ENCODE measurements at places on chromosomes 11 and 22.

GRCh38 chr11:34034053-34034452 lies 17.5 kb upstream of the CAPRIN1 start:
- DNase-seq = no peak

GRCh38 chr11:9037963-9038362 lies 34.2 kb upstream of the NRIP3 start:
- no peak for DNase-seq

DNA sequence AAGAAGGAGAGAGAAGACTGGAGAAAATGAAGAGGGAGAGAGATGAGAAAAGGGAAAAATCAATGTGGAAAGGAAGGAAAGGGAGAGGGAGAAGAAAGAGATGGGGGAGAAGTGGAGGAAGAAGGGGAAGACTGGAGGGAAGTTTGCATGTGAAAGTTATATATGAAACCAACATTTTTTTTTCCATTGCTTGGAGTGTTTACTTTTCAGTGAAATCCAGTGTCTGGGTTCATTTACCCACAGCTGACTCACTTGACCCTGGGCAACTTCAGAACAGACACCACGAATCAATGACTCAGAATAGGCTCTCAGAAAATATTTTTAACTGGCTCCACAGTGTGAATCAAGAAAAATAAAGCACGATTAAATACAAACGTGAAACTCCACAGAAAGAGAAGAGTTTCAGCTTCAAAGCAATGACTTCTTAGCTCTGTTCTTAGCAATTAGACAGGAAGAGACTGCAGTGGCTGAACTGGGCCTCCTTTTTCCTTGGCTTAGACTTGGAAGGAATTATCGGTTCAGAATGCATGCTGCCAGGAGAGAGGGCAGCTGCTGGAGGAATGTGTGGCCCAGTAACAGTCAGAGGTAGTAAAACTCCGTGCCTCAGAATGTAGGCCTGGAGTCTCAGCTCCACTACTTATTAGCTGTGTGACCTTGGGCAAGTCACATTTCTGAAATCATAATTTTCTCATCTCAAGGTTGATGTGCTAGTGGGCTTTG lies 237.5 kb downstream of the MIAT start:
- peak; percentile 71 for DNase-seq

DNA sequence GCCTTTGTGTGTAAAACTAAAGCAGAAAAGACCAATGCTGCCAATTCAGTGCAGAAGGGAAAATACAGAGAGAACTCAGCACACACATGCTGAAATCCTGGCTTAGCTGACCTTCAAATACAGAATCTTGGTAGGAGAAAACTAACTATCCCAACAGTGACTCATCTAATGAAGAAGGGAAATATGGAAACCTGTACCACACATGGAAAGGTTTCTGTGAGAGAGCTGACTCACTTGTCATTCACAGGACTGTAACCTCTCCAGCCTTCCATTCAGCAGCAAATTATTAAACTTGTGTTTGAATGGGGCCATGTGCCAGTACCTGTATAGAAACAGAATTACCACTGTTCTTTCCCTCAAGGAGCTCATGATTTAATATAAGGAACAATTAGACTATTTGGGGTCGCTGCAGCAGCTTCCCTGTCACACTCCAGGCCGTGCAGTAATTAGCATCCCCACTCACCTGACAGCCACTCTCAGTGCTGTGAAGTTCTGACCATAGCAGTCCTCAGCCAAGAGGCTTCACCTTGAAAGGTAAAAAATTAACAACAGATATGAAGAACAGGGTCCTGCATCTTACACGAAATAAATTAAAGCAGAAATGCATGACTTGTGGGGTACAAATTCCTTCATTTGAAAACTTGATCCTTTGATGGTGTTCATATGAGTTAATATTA lies 53.9 kb downstream of the MSANTD4 start:
- peak; percentile 34 for DNase-seq

DNA sequence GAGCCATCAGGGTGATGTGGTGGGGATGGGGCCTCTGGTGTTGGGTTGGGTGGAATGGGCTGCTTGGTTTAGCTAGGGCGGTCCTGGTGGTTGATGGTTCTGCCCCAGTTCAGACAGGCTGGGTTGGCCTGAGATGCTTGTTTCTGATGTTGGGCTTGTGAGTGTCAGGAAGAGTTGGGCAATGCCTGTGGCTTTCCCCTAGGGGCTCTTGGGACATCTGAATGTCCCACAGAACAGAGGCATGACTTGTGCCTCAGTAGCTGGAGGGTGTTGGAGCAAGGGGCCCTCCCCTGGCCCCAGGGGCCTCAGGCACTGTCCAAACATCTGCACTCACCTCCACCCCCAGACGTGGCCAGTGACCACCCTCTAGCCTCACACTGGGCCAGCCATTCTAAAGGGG lies 14.0 kb upstream of the CTSD start:
- no peak for DNase-seq

DNA sequence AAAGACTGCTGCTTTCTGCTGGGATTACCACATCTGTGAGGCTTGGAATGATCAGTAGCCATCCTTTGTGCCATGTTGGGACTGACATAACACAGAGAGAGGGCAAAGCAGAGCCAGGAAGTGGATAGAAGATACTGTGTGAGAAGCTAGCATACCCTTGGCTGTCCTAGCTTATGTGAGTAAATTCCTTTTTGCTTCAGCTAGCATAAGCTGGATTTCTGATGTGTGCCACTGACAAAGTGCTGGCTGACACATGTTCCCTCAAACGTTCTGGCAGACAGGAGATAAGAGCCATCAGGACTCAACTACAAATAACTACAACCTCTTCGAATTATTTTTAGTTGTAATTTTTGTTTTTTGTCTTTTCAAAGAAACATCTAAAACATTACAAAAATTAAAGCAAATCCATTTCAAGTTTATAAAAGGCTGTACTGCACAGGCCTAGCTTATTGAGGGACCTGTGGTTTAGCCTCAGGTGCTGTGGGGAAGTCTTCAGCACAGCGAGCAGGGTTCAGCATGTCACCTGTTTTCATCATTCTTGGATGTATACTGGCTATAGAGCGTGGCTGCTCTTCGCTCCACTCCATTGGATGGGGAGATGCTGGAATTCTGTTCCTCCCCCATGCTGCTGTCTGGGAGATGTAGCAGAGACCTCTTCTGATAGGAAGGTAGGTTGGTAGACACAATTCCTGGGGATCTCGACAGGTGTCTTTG lies 120.9 kb downstream of the SWAP70 start:
- no peak for DNase-seq

DNA sequence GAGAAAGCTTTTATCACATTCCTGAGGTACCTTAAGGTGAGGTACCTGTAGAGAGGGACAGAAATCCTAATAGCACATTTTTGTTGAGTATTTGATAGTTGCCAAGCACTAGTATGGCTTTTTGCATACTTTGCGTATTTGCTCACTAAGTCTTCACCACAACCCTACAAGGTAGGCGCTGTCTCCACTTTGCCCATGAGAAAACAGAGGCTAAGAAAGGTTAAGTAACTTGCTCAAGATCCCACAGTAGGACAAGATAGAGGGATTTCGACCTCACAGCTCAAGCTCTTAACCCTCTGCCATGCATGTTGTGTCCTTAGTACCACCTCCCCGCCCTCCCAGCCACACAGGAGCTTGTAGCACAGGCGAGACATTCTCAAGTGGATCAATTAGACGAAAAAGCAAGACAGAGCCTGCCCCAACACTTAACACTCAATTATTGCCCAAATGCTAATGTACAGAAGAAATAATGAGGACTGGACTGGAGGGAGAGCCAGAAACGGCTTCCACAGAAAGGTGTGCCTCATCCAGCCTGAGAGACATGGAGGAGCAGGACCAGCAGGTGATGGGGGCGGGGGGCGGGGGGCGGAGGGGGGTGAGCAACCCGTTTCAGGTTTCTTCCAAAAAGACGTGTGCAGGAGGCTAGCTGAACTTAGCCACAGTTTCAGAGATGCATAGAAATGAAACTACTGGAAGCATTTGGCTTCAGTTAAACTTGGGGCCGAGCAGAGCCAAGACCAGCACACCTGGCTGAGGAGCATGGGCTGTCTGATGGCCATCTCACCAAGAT lies 26.7 kb upstream of the CD44 start:
- no peak for DNase-seq

- peak; percentile 63 for DNase-seq
These were observed 48.5 kb downstream of the APOL1 start for GRCh38 chr22:36301384-36301828.

DNA sequence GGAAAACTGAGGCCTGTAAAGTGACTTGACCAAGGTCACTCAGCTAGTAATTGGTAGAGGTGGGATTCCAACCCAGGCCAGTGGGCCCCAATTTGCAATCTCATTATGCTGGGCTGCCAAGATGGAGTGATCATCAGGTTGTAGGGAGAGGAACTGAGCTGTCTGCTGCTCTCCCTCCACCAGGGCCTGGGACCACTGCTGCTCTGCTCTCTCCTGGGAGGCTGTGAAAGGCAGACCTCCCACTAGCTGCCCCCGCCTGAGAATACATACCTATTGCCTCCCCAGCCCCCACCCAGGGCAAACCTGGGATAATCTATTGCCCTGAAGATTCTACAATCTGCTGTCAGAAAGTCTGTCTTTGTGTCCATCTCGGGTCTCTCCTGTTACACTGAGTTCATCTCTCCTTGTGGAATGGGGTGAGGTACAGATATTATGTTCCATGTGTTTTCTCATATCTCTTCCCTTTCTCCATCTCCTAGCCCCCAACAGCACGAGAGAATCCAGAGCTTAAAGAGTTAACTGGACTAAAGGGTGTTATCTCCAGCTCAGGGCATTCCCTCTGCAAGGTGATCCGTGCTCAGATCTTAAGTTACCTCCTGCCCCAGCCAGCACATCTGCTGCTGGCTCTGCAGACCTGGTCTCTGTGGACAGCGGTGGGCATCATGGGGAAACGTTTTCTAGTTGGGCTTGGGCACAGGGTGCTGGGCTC lies 5.6 kb downstream of the NECTIN1 start:
- no peak for DNase-seq

DNA sequence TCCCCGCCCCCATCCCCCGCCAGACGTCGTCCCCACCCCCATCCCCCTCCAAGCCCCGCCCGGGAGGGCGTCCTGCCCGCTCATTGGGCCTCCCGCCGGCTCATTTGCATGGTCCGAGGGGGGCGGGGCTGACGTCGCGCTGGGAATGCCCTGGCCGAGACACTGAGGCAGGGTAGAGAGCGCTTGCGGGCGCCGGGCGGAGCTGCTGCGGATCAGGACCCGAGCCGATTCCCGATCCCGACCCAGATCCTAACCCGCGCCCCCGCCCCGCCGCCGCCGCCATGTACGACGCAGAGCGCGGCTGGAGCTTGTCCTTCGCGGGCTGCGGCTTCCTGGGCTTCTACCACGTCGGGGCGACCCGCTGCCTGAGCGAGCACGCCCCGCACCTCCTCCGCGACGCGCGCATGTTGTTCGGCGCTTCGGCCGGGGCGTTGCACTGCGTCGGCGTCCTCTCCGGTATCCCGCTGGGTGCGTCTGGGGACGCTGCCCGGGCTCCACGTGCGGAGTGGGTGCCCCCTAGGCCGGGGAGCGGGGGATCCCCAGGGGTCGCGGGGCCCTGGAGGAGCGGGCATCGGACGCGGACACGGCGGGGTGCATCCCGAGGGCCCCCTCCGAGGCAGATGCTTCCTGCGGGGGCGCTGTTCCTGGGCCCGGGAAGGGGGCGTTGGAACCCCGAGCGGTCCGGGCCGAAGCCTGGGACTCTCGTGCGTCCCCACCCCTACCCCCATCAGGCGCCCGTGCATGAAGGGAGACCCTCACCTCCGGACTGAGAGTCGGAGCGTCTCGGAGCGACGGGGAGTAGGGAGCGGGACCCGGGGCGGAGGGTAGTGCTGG lies at the start of gene PNPLA3:
PNPLA3 (plus strand) TSS at position 175 of the 834 bp plus-strand sequence; CDS start at position 282, 107 bp downstream.
- peak; percentile 93 for DNase-seq

GRCh38 chr11:726278-727220 lies 20.5 kb downstream of the EPS8L2 start:
- DNase-seq = no peak

DNA sequence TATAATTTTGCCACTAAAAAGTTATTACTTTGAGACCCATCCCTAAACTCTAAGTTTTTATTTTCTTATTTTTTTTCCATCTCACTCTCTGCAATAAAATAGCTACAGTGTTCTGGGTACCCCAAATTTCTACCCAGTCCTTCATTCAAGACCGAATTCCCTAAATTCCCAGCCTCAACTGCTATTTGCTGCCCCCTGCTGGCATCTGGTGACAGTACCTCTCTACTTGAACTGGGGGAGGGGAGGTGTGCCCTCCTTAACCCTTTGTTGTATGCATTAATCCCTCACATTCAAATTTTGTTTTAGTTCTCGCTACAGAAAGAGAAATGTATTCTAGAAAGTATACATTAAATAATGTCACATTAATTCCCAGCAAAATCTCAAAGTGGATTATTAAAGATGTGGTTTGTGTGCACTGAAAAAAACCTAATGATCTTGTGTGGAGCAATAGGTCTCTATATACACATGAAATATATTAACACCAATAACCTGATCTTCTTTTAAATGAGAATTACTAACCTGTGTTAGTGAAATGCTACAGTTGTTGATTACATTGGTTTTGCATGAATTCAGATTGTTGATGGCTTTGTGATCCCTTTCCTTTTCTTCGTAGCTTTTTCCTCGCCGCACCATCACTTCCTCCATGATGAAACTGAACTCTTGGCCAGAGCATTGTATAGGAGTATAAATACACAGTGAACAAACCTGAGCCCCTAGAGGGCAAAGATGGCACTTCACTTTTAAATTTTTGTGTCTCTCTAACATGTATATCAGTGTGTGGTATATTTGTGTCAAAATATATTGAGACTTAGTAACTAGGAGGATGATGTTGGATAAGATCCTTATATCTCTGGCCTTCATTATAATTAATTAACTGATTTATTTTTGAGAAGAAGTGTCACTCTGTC lies 590.0 kb downstream of the METTL15 start:
- peak; percentile 43 for DNase-seq

- DNase-seq = peak; percentile 65
These were observed 310.1 kb downstream of the CADM1 start for GRCh38 chr11:115193914-115194801.

- no peak for DNase-seq
These were observed 56.3 kb upstream of the ADSL start for GRCh38 chr22:40289991-40290459.

GRCh38 chr11:71215425-71215965 lies 36.9 kb downstream of the SHANK2 start:
- no peak for DNase-seq

All from COLO829 (cell line).